Renal pelvis (tissue), 12 donors: ENCODE measurements at places on chromosomes 6 and 20. TPM values are rescaled to one million over a fixed set of nuclear protein-coding genes. Genes with fewer than 3 reads are reported as not detected.

Gene OR2H2
- polyA plus RNA-seq: 0.13 TPM

Gene PROKR2
- not detected for polyA plus RNA-seq

Gene MOXD1
- 168 TPM for polyA plus RNA-seq

Gene OVOL2
- 1.0 TPM for polyA plus RNA-seq

Gene PBOV1
- 0.13 TPM for polyA plus RNA-seq

Gene ARID1B
- polyA plus RNA-seq: 84.7 TPM

Gene C20orf144
- 0.49 TPM for polyA plus RNA-seq

Gene KIF25
- polyA plus RNA-seq: 0.13 TPM

Gene EYA2
- polyA plus RNA-seq: 0.53 TPM

Gene MPC1
- 78.1 TPM for polyA plus RNA-seq

Gene SIM1
- polyA plus RNA-seq: 19.3 TPM

Gene DCDC2
- polyA plus RNA-seq: 138 TPM

Gene ID1
- 230 TPM for polyA plus RNA-seq

Gene PRR18
- polyA plus RNA-seq: 0.28 TPM

Gene TGIF2
- 57.0 TPM for polyA plus RNA-seq

Gene EPPIN
- polyA plus RNA-seq: 0.36 TPM

Gene CDH26
- polyA plus RNA-seq: 1.5 TPM

Gene SLC22A1
- 0.51 TPM for polyA plus RNA-seq

- no peak for DNase-seq
Observed at GRCh38 chr20:15220009-15220656, 882.7 kb upstream of the FLRT3 start.

DNA sequence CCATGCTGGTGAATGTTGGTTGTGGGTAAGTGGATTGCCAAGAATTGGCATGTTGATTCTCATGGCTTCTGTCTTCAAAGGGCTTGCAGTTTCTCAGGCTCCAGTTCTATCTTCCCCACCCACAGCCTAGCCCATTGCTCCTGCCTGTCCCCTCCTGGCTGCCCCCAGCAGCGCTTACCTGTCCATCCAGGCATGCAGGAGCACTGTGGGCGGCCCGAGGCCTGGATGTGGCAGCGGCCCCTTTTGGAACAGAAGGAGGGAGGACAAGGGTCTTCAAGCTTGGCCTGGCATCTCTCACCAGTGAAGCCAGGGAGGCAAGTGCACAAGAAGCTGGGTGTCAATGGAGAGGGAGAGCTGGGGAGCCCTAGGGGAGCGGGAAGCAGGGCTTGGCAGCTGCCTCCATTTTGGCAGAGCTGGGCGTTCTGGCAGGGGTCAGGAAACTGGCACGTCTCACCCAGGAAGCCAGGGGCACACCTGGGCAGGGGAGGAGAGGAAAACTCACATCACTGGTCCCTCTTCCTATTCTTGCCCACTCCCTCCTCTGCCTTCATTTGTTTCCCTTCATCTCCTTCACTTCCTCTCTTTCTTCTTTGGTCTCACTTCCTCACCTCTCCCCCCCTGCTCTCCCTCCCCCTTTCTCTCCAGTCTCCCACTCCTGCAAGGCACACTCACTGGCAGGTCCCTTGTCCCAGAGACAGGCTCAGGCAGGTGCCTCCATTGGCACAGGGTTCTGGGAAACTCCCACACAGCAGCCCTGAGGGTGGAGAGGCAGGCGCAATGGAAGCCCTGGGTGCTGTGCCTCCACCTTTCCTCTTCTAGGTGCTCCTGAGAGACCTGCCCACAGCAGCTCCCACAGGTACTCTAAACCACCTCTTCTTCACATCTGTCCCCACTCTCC lies 1.3 kb downstream of the NOTCH4 start:
- no peak for DNase-seq

GRCh38 chr6:154039231-154039842 lies at the start of gene OPRM1:
Gene OPRM1, plus strand, starts transcription at chr6:154039240. Its CDS starts 305 bp downstream, at chr6:154039545.
- peak; percentile 75 for DNase-seq

DNA sequence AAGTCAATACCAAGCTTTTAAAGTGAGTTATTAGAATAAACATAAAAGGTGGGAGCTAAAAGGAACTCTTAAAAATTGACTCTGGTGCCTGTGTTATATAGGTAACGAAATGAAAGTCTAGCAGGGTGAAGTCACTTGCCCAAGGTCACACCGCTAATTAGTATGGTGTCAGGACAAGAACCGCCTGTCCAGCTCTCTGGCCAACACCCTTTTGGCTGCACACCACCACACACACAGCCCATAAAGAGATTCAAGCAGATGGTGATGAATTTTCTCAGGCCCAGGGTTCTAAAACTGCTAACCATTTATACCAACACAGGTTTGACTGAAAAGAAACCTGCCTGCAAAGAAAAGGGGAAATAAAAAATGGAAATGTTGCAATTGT lies 20.2 kb downstream of the GFOD1 start:
- DNase-seq: no peak

GRCh38 chr6:35043381-35044130 lies 97.6 kb downstream of the TCP11 start:
- DNase-seq: no peak

DNA sequence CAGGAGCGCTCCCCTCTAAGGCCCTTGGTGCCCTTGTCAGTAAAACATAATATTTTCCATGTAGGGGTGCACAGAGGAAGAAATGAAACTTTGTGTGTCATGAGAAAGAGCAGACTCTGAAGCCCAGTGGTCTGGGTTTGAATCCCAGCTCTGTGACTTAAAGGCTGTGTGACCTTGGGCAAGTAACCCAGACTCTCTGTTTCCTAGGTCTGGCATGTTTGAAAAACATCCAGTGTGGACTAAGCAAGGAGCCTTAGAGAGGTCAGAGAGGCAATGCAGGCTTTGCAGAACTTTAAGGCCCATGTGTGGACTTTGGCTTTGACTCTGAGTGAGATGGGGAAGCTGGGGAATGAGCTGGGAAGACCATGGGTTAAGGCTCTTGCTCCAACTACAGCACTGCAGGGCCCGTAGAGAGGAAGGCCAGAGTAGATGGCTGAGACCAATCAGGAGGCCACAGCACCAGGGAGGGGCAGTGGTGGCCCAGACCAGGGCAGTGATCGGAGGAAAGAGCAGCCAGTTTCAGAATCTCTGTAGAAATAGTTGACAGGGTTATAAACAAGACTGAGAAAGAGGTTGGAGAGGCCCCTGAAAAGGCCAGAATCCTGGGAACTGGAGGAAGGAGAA lies 18.2 kb downstream of the ADA start:
- no peak for DNase-seq

GRCh38 chr6:126747728-126748540 lies 370.5 kb upstream of the RSPO3 start:
- no peak for DNase-seq

DNA sequence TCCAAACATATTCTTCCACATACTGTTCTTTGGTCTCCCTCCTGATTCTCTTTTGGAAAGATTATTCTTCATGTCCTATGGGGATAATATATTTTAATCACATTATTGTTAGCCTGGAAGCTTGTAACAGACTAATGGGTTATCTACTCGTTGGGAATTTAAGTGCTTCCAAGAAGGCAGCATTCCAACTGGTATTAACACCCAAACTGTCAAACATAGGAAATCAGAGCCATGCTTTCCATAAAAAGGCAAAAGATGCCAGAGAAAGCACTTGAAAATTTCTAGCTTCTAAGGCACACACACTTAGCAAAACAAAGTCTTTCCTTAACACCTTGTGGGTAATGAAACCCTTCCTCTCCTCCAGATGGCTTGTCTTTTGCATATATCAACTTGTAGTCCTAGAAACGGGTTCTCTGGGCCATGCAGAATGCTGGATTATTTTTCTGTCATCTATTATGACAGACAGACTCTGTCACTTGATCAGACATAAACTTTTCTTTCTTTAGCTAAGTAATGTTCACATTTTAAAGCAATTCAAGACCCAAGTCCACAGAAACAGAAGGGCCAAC lies 41.5 kb downstream of the B4GALT5 start:
- no peak for DNase-seq

GRCh38 chr6:151440930-151441329 lies 11.0 kb downstream of the RMND1 start:
- DNase-seq: no peak

DNA sequence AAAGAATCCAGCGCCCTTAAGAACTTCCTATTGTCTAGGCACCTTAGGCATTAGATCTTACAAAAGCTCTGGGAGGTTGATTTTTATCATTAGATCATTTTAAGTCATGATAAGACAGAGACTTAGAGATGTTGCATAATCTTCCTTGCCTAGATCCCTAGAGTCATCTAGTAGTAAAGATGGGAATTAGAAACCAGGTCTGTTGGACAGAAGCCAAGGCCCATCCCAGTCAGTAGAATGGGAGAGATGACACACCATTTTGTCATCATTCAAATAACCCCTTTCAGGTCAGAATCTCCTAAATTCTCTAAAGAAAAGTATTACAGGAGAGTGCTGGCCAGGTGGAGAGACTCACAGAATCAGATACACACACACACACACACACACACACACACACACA lies 579.1 kb downstream of the BMP2 start:
- DNase-seq: no peak

DNA sequence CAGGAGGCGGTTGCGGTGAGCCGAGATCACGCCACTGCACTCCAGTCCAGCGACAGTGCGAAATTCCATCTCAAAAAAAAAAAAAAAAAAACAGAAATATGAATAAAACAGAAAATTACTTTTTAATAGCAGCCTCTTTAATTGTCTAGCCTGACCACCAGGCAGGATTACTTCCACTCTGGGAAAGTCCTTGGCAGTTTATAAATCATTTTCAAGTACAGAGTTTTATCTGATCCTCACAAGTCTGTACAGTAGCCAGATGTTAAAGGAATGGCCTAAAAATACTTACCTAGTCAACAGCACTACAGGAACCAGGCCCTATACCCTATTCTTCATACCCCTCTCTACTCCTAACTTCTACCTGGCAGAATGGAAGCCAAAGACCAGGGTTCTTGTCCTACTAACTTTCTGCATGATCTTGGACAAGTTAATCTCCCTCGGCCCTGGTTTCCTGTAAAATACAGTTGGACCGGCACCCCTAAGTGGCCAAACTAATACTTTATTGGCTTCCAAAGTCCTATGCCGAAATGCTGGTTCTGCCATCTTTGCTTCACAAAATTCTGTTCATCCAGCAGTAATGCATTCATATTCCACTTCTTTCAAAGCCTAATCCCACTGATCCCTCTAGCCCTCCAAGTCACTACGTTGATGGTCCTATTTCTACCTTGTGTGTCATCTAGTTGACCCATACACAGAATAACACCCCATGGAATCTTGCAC lies 1.9 kb downstream of the EIF2S2 start:
- no peak for DNase-seq

GRCh38 chr6:296151-297122 lies 4.2 kb downstream of the DUSP22 start:
- no peak for DNase-seq

DNA sequence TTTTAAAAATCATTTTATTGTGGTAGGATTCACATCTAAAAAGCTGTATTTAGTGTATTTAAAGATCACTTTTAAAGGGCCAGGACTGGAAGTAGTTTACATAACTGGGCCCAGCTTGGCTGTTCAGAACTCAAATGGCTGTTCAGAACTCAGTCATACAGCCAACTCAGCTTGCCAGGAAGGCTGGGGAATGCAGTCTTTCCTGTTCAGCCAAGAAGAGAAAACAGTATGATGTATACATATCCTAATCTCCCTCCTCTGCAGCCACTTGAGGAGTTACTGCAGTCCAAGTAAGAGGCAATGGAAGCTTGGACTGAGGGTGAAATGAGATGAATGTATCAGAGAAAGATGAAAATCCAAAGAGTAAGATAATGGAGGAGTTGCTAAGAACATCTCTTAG lies 24.6 kb downstream of the DSTN start:
- peak; percentile 41 for DNase-seq

DNA sequence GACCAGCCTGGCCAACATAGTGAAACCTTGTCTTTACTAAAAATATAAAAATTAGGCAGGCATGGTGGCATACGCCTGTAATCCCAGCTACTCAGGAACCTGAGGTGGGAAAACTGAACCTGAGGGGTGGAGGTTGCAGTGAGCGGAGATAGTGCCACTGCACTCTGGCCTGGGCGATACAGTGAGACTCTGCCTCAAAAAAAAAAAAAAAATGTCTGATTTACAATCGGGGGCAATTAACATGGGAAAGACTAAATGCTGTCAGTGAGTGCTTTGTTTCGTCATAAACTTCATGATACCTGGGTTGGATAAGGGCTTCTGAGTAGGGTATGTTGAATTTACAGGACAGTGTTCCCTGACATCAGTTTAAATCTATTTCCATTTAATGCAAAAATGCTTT lies 8.0 kb upstream of the SH3BGRL2 start:
- DNase-seq: no peak

- DNase-seq: no peak
Observed at GRCh38 chr20:40207655-40208054, 481.4 kb downstream of the MAFB start.

GRCh38 chr6:98970469-98970868 lies 22.7 kb upstream of the FBXL4 start:
- DNase-seq: no peak

DNA sequence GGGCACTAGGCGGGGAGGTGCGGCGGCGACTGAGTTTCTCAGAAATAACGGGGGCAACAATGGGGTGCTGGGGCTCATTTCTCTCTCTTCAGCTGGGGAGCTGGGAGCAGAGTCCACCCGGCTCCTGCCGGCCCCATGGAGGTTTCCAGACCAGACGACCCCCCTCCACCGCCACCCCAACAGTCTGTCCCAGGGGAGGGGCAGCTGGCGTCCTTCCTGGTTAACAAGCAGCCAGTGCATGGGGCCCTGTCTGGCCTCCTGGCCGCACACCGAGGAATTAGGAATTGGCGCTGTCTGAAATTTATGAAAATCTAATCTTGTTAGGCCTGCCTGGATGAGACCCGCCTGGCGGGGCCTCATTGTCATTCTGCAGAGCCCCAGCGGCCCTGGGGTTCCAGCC lies 42.4 kb downstream of the PMEPA1 start:
- no peak for DNase-seq

GRCh38 chr6:32369660-32370059 lies 2.0 kb downstream of the TSBP1 start:
- DNase-seq: no peak

DNA sequence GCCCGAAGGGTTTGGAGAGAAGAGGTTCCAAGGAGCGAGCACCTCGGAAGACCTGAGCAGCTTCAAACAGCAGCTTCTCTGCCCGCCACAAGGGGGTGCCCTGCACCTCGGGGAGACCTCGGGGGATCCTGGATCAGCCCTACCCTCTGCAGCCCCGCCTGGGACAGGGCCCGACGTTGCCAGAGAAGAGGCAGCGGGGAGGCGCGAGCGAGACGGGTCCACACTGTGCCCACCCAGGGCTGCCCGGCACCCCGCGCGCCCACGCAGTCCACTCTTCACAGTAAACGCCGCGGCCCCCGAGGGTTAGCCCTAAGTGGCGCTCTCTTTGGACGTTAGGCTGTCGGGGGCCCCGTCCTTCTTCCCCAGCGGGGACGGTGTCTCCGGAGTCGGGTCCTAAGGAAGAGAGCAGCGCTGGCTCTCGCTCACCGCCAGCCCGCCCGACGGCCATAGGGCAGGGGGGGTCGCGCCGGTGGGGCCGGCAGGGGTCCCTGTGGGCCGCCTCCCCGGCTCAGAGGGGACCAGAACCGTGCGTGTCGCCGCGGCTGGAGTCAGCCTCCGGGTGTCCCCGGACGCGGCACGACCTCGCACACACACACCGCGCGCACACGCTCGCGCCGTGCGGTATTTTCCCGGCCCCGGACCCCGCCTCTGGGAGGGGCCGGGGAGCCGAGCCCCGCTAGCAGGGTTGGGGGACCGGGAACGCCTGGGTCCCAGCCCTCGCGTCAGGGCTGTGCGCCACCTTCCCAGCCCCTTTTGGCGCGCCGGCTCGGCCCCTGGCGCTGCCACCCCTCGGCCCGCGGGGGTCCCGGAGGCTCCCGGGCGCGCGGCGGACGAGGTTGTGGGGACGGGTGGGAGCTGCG lies 929 bp downstream of the CDH22 start:
- DNase-seq: no peak

- DNase-seq: no peak
Observed at GRCh38 chr6:82086944-82087343, 160.6 kb downstream of the IBTK start.

GRCh38 chr6:79600812-79601609 lies 30.1 kb upstream of the SH3BGRL2 start:
- peak; percentile 60 for DNase-seq
